Hepatic stellate cell (primary cell): ENCODE measurements at places on chromosomes 7 and 10.

GRCh38 chr10:103581499-103581898 lies 88.0 kb downstream of the NEURL1 start:
- no peak for DNase-seq

DNA sequence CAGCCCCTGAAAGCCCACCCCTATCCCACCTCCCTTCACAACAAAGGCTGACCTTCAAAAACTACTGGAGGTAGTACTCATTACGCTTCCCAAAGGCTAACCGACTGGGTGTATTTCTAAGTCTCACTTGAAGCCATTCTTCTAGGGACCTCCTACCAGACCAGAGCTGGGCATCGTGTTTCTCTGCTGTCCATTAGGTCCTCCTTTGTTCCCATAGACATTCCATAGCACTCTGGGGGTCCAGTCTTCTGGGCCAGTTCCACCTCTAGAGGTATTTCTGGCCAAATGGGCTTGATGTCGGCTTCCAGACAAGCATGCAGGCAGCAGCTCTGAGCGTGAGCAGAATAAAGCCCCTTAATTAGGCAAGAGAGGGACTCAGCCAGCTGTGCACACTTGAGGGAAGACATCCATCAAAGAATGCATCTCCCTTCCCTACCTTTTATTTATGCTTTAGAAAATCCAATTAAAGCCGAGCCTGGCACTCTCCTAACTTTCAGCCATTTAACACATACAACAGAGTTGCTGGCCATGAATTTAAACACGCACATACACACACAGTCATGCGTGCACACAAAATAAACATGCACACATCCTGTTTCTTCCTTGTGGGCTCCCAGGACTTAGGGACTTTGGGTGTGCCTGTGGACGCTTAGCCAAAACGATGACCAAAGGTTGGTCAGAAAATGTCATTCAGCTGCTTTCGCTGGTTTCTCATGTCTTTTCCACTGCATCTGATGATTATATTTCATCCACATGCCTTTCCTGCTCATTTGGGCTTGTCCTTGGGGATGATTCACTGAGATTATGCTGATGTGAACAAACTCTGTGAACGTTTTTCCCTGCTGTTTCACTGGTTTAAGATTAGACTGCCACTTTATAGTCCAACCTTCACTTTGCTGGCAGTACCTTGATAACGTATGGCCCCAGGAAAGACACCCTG lies 362.0 kb upstream of the NFE2L3 start:
- no peak for DNase-seq

- DNase-seq = no peak
These were observed 67.6 kb downstream of the PAX2 start for GRCh38 chr10:100812978-100813377.

DNA sequence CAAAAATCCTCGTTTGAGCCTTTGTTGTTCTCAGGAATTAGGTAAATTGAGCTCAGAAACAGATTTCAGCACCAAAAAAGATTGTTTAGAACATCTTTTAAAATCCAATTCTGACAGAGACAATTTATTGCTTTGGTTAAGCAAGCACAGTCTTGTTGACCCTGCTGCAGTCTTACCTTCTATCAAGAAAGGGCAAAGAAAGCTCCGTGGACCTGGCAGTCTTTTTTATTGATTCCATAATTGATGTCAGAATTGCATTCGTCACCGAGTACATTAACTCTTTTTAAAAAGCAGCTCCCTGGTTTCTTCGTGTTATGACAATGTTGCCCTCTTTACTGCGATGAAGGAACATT lies 334.8 kb downstream of the FGFR2 start:
- no peak for DNase-seq

- no peak for DNase-seq
These were observed 42.6 kb upstream of the GSAP start for GRCh38 chr7:77458786-77459185.

- no peak for DNase-seq
These were observed 74.2 kb upstream of the ANLN start for GRCh38 chr7:36315309-36315944.

- no peak for DNase-seq
These were observed 57.7 kb downstream of the SLC16A9 start for GRCh38 chr10:59651902-59652301.

GRCh38 chr10:131816941-131817700 lies 83.7 kb upstream of the PPP2R2D start:
- no peak for DNase-seq
